DND-41 (cell line): ENCODE measurements at places on chromosomes 7 and 10.
A peak's percentile ranks its signal among the peaks of the same experiment; 100 is the strongest.

DNA sequence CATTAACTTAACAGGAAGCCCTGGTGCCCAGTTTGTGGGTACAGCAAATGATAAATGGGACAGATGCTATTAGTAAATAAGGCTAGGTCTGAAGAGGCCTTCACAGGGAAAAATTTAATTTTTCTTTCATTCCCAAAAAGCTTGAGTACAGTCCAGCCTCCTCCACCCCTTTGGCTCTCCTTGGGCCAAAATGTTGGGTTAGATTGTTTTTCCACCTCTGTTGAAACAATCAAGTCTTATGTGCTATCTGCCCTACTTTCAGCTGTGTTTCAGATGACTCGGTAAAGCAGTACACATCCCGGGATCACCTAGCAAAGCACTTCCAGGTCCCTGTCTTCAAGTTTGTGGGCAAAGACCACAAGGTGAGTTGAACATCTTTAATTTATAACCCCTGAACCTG is 24.3 kb downstream of the PLA2G12B start:
- DNase-seq = no peak

- peak; percentile 18 for DNase-seq
Observed at GRCh38 chr7:139543801-139544603, 20.5 kb downstream of the CLEC2L start.

DNA sequence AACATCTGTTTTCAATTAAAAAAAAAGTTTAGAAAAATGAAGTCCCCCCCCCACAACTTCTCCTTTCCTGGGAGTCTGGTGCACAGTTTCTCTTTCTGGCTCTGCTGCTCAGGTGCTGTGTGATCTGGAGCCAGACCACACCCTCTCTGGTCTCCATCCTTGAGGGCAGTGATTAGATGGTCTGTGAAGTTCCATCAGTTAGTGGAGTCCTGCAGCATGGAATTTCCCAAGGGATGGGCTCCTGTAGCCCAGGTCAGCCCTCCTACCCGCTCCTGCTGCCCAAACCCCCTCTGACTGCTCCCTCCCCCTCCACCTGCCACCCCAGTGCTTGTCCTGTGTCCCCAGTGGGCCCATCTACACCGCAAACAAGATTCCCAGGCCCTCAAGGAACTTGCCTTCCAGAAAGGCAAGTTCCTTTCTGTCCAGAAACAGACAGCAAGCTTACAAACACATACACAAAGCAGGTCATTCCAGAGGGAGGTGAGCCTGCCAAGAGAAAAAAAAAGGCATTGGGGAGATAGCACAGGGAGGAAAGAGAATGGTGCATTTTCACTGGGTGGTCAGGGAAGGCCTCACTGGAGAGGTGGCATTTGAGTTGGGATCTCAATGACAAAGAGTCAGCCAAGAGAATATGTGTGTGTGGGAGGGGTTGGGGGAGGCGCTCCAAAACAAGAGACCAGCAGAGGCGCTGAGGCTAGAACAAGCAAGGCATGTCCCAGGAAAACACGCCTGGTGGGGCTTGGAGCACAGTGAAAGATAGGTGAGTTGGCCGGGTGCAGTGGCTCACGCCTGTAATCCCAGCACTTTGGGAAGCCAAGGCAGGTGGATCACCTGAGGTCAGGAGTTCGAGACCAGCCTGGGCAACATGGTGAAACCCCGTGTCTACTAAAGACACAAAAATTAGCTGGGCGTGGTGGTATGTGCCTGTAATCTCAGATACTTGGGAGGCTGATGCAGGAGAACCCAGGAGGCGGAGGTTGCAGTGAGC is 49.5 kb upstream of the SLC29A3 start:
- no peak for DNase-seq

DNA sequence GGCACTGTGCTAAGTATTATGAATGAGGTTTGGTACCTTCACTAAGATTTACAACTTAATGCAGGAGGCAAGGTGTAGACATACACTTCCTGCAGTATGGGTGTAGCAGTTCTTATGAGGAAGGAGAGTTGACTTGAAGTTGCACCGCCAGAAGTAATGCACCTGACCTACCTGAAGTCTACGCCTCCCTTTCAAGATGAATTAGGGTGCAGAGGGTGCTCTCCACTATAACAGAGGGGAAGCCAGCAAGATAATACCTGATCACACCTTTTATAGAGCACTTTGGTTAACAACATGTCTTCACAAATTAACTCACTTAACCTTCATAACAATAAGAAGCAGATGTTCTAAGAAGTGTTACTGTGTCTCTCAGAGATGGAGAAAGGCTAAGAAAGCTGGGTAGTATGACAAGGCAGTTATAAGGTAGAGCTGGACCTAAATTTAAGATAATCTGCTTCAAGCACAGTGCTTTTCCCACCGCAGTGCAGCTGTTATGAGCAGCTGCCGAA is 552 bp upstream of the RAB18 start:
- DNase-seq = no peak

DNA sequence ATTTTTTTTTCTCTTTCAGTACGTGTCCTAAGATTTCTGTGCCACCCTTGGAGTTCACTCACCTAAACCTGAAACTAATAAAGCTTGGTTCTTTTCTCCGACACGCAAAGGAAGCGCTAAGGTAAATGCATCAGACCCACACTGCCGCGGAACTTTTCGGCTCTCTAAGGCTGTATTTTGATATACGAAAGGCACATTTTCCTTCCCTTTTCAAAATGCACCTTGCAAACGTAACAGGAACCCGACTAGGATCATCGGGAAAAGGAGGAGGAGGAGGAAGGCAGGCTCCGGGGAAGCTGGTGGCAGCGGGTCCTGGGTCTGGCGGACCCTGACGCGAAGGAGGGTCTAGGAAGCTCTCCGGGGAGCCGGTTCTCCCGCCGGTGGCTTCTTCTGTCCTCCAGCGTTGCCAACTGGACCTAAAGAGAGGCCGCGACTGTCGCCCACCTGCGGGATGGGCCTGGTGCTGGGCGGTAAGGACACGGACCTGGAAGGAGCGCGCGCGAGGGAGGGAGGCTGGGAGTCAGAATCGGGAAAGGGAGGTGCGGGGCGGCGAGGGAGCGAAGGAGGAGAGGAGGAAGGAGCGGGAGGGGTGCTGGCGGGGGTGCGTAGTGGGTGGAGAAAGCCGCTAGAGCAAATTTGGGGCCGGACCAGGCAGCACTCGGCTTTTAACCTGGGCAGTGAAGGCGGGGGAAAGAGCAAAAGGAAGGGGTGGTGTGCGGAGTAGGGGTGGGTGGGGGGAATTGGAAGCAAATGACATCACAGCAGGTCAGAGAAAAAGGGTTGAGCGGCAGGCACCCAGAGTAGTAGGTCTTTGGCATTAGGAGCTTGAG is at the start of gene CFTR:
Gene CFTR (plus strand): TSS at position 801 of the 830 bp plus-strand sequence. CDS start 70 bp downstream, outside the sequence.
- no peak for DNase-seq

GRCh38 chr7:133776266-133776665 is 350.9 kb upstream of the LRGUK start:
- no peak for DNase-seq

- peak; percentile 26 for DNase-seq
Observed at GRCh38 chr10:91389636-91390512, 20.3 kb upstream of the HECTD2 start.

DNA sequence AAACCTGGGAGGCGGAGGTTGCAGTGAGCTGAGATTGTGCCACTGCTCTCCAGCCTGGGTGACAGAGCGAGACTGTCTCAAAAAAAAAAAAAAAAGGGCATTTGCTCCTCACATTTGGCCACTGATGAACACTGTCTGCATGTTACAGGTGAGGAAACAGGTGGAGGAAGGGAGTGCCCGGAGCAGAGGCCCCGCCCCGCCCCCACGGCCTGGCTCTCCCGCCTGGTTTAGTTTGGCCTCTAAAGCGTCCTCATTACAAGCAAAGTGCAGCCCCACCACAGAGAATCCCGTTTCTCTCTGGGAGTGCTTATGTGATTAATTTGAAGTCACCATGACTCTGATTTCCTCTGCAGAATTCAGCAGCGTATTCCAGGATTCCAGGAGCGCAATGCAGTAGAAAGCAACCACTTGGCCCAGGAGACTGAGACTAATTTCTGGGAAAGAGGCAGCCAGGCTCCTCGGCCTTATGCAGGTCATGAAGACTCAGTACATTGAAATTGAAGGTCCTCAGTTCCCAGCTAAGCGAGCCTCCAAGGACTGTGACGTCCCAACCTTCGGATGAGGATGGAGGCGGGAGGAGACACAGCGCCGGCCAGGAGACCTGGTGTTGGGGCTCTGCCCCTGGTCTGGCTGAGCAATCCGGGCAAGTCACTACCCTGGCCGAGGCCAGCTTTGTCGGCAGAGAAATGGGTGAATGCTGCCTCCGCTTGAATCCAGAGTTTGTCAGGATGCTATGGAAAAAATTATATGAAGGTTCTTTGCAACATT is 44.7 kb downstream of the RBM17 start:
- no peak for DNase-seq

- no peak for DNase-seq
Observed at GRCh38 chr10:126570621-126571602, 99.6 kb downstream of the C10orf90 start.

DNA sequence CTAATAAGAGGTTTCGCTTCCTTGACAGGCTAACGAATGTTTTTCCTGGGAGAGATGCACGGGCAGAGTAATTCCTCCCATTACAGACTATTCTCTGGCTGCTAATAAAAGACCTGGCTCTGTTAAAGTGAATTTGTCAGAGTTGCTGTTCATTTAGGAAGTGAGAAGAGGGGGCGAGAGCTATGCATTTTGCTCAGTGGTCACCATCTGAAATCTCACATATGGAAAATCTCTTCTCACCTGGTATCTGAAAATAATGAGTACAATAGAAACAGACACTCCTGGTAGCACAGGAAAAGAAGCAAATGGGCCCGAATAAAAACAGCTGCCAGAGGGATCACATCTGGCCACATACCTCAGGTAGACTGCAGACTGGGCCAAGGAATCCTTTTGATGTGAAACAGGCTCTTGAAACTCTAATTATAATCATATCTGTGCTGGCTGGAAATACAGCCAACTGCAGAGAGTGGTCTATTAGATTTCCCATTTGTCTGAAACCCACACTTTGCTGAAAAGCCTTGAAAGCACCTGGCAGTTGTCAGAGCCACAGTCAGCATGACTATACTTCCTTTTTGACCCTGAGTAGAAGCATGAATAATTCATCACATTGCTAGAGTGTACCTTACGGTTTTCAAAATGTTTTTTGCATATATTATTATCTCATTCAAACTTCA is 33.6 kb downstream of the AOAH start:
- DNase-seq = no peak
